ENCODE measurements at places on chromosomes 3 and 15.
A peak's percentile ranks its signal among the peaks of the same experiment; 100 is the strongest.

DNA sequence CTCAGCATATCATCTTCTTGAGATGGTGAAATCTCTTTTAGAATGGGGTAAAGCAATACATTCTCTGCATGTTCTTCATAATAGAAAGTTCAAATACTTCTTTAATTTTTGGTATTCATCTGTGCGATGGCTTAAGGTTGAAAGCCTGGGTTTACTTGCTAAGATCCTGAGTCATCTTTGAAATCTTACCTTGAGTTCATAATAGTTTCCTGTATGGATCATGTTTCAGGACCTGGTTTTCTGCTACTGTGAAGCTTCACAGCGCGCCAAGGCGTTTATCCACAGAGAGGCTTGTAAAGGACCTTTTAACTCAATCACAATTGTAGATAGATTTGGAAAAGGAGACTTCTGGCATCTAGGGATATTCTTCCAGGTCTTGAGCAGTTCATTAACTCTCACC lies 39.0 kb downstream of the MED12L start:
- DNase-seq, result no peak

DNA sequence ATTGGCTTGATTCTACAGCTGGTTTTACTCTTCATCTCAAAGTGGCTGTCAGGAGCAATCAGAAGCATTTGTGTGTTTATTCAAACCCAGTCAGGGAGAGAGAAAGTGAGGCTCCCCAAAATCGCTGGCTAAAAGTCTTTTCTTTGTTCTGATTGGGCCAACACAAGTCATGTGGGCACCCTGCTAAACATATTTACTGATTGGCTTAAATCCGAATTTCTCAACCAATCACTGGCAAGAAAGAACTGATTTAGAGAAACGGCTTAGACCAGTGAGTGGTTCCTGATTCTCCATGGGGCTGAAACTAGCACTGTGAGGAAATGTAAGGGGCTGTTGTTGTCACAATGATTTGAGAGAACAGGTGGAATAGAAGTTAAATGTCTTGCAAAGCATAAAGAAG lies 98.9 kb upstream of the PDZRN3 start:
- DNase-seq, result no peak

DNA sequence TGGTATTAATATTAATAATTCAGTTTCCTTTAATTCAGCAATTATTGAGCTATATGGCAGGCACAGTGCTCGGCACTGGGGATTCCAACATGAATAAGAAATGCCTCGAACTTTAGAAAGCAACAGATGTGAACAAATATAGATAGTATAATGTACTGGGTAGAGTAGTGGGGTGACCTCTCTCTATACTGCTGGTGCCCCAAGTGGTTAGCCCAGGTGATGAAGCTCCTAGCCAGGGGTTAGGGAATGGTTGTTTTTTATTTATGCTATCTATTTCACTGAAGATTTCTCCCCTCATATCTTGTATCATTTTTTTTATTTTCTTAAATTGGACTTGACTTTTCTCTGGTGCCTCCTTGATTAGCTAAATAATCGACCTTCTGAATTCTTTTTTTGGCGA lies 62.1 kb downstream of the BHLHE40 start:
- DNase-seq, result no peak

DNA sequence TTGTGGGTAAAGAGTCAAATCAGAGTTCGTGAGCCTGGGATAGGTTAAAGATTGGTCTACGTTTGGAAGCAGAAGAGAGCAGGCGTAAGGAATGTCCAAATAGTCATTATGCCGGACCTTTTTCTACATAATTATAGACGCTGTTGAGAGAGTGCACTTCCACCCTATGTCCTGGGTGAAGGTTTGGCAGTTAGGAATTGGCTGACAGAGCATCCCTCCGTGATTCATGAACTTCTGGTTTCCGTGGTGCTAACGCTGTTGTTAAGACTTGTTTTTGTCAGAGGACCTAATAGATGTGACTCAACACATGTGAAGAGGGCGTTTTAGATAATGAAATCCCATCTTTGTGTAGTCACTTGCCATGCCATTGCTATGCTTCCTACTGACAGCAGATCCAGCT lies 1.1 kb downstream of the EAF1 start:
- no peak for DNase-seq

- DNase-seq, result no peak
Measured at GRCh38 chr3:102390916-102391315, 43.9 kb upstream of the ZPLD1 start.

DNA sequence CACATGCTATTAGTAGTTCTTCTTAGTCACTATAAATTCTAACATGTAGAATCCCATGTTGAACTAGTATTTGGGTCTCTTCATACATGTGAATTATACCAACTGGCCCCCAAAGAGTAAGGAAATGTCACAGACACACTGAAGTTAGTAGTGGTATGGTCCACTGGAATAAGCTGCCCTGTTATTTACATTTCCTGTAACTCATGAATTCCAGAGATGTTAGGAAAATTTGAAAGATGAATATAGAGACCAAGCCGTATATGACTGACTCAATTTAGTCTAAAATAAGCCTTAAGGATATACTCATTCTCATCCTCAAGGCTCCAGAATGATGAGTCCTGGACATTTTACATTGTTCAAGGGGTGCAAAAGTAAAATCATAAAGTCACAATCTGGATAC lies 81.2 kb downstream of the FBXL22 start:
- no peak for DNase-seq

DNA sequence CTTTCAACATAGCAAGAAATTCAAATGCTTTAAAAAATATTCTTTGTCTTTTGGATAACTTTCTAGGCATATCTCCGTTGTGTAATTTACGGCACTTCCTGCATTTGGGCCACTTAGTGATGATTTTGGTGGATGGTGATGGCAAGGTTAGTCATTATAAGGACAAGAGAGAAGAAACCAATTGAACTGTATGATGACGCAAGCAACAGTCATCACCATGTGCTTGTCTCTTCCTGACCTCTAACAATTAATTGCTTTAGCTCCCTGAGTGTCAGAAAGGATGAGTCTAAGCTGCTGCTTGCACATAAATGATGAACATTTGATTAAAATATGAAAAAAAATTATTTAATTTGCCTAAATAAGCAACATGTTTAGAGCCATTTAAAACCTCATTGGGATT lies 11.3 kb upstream of the P2RY12 start:
- DNase-seq, result no peak

DNA sequence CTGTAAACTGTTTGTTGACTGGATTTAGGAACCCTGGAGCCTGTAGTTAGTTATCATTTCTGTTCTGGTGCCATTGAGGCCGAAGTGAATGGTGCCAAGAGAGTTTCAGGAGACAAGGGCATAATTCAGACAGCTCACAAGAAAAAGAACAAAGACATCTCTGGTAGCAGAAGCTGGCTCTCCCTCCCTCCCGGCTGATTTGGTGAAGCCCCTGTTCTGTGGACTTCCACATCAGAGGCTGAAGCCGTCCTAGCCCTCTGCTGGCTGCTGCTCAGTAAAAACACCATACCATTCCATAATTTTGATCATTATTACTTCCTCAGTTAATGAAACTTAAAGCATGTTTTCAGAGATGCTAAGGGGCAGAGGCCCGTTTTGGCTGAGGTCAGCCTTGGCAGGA lies 381.2 kb upstream of the WNT5A start:
- no peak for DNase-seq

- DNase-seq, result no peak
Measured at GRCh38 chr3:179961703-179962078, 75.0 kb downstream of the PEX5L start.

DNA sequence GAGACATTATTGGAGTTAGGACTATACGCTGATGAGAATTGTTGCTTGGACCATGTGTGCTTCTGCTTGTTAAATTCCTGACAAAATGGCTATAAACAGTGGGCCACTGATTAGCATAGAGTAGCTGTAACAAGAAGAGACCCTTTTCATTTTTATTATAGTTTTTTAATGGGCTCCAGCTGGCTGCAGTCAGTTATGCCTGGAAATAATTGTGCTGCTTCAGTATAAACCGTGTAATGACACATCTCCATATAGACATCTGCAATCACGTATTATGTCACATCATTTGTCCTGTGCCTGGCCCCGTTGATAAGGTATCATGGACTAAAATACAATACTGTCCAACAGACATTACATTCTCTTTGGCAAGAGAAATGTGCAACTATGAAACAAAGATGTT lies 50.9 kb downstream of the ARPP21 start:
- DNase-seq, result no peak

GRCh38 chr3:123656691-123657090 lies 71.8 kb upstream of the HACD2 start:
- no peak for DNase-seq

GRCh38 chr3:58531956-58532355 lies 5.0 kb downstream of the ACOX2 start:
- no peak for DNase-seq

GRCh38 chr15:35329521-35329961 lies 216.4 kb downstream of the DPH6 start:
- no peak for DNase-seq

DNA sequence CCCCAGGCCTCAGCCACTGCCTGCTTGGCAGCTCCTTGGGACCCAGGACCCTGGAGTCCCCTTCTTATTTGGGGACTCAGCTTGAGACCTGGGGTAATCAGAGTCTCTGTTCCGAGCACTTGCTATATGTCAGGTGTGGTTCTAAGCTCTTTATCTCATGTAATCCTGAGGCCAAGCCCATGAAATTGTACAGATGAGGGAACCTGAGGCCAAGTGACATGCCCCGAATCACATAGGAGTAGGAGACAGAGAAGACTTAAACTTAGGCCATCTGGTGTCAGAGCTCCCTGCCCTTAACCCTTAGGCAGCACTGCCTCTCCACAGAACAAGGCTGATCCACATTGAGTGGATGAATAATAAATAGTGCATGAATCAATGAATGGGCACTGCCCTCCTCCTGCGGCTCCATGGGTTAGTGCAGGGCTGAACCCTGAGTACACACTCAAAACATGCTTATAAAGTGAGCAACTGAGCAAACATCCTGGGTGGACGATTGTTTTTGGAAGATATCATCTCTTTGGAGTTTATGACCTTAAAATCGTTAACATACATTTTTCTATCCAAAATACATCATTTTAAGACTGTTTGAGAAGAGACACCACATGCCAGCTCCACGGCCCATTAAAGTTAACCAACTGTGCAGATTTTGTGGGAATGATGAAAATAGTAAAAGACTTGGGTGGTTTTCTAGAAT lies 33.2 kb upstream of the IQSEC1 start:
- no peak for DNase-seq

- DNase-seq, result no peak
Measured at GRCh38 chr3:59115364-59116232, 65.8 kb upstream of the CFAP20DC start.

DNA sequence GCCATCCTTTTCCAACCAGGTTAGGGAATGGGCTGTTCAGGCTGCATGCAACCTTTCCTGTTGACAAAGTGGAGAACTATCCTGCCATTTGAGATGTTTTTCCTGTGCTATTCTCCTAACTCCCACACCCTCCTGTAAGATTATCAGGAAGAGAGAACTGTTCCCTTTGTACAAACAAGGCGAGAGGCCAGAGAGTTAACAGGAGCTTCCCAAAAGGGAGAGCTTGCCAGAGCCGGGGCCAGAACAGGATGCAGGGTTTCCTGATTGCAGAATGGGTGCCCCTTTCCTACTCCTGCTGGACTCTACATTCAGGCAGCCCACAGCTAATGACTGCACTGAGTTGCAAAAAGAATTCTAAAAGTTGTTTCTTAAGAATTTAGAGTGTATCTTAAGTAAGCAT lies 17.1 kb downstream of the PML start:
- no peak for DNase-seq

- DNase-seq, result no peak
Measured at GRCh38 chr15:88241060-88241459, 15.5 kb downstream of the NTRK3 start.

- peak; percentile 46 for DNase-seq
Measured at GRCh38 chr3:196528639-196529233, 13.6 kb upstream of the SMCO1 start.

DNA sequence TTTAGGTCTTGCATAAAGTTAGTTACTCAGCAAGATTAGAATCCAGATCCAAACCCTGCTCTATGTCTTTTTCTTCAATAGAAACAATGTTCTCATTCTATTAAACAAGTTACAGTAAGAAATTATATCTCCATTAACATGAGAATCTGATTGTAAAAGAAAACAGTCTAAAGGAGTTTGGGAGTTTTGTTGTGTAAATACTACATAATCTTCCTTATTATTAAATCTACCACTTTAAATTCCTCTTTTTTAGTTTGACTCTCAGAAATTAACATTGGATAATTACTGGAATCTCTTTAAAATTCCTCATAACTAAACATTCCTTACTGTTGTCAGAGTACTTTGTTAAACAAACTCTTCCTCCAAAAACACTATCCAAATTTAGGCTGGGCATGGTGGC lies 1.7 kb upstream of the GOLIM4 start:
- DNase-seq, result no peak

GRCh38 chr3:120198305-120198878 lies 86.6 kb downstream of the GPR156 start:
- DNase-seq, result no peak

GRCh38 chr3:4426261-4426781 lies 40.7 kb downstream of the SUMF1 start:
- no peak for DNase-seq

- no peak for DNase-seq
Measured at GRCh38 chr3:171535133-171535532, 74.9 kb upstream of the TNIK start.

- DNase-seq, result no peak
Measured at GRCh38 chr3:55518451-55518850, 31.3 kb upstream of the WNT5A start.

- DNase-seq, result no peak
Measured at GRCh38 chr15:60830479-60830878, 351.5 kb upstream of the ICE2 start.

DNA sequence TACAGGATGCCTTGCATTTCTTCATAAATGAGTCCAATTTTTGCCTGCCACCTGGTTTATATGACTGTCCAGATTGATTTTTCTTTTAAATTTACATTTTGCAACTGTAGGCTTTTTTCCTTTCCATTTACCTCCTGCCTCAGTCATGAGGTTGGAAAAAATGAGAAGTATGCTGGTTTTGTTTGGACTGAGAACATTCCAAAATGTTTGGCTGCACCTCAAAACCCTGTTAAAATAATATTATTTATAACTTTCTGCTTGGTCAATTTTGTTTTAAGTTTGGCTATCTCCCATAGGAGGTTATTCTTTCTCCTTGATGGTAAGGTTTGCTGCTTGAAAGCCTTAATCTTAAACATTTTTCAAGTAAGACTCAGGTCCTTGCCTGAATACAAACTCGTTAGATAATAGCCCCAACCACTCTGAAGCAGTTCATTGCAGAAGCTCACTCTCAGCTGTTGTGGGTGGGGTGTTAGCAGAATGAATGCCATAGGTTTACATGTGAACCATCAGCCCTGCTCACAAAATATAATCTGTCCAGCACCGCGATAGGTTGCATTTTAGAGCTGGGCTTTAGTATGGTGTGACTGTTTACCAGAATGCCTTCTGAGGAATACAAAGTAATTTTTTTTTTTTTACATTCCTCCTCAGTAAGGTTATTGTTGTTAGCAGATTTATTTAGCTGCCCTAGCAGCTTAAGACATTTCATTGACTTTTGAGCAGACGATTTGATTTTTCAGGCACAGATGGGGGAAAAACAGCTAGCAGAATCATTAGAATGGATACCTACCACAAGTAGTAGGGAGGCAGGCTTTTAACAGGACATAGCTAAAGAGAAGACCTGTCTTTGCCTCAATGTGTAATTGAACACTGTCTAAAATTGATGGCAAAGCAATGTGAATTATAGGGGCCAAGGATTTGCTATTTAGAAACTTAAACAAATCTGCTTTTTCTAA lies 630.8 kb upstream of the KCNMB2 start:
- no peak for DNase-seq
